ENCODE measurements at places on chromosomes 6 and 20. TPM values are rescaled to one million over a fixed set of nuclear protein-coding genes. Genes with fewer than 3 reads are reported as not detected.

Gene NEU1
- 29.1 TPM for total RNA-seq

Gene NCOA7
- total RNA-seq = 41.9 TPM

Gene TFAP2C
- not detected for total RNA-seq

Gene WFDC10B
- not detected for total RNA-seq

Gene DSP
- not detected for total RNA-seq
